Nucleus accumbens (tissue), 56 donors: ENCODE measurements at places on chromosomes 16 and 17.

- peak; percentile 22 for DNase-seq
These were observed 77.5 kb downstream of the PLXDC1 start for GRCh38 chr17:39073916-39074315.

DNA sequence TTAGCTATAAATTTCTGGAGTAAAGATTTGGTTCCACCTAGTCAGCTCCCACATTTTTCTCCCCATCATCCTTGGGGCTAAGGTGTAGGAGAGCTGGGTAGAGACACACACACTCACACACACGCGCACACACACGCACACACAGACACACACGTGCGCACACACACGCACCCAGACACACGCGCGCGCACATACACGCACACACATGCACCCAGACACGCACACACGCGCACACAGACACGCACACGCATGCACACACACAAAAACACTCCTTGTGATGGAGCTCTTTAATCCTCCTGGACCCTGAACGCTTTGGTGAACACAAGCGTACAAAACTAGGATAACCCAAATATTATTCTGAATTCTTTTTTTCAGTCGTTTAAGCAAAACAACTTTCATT is 253.6 kb downstream of the C16orf95 start:
- no peak for DNase-seq

- DNase-seq, result no peak
These were observed 84.5 kb upstream of the ZNF469 start for GRCh38 chr16:88298181-88298832.

GRCh38 chr17:70375406-70375805 is 206.1 kb downstream of the KCNJ2 start:
- DNase-seq, result no peak

DNA sequence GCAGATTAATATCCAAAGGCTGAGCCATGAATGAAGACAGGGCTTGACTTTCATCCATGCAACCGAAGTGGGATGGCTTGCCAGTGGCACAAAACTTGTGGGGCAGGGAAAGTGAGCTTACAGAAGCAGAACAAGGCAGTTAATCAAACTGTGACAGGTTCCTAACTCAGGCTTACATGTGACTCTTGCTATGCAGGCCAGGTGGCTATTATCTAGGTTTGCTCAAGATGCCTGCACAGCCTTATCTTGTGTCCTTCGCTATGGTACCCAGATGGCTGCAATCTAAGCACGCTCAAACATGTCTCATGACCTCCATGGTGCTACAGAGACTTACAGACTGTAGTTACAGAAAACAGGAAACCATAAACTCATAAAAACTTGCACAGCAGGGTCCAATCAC is 8.6 kb upstream of the DNAH9 start:
- DNase-seq, result no peak

DNA sequence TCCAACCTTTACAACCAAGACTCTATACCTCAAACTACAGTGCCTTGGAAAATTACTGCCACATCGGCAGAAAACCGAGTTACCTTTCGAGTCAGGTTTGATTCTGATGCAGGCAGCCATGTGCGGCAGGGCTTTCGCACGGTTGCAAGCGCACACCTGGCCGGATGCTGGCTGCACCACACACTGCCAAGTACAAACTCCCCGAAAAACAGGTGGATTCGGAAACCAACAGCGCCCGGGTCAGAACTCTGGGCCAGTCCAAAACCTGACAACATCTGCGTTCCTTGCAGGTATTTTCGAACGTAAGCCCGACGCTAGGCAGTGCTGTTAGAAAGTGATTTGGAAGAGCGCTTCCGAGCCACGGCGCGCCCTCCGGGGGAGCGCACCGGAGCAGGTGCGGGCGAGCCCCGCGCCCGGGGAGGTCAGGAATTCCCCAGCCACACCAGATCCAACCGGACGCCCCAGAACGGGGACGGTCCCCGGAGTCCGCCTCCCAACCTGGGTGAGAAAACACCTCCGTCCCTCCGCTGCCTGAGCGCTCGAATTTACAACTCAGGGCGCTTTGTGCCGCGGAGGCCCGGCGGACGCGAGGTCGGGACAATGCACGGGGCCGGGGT is 1.2 kb downstream of the USP7 start:
- no peak for DNase-seq

DNA sequence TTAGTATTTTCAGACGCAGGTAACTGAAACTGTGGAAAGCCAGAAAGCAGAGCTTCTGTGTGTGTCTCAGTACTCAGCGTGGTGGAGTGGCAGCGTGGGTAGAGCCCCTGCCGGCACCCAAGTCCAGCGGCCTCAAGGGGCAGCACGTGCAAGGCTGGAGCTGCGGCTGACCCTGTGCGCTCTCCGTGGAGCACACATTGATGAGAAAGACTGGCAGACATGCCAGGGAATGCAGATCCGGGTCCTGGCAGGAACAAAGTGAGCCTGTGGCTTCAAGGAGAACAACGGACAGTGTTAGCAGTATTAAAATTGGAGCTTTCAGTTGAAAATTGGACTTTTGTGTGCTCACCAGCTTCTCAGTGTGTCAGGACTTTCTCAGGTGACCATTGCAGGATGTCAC is 23.3 kb downstream of the ZC3H18 start:
- peak; percentile 46 for DNase-seq

GRCh38 chr16:67445441-67445912 is 14.6 kb downstream of the HSD11B2 start:
- DNase-seq, result no peak

- DNase-seq, result no peak
These were observed 67.7 kb downstream of the ZDHHC7 start for GRCh38 chr16:84943620-84944019.

DNA sequence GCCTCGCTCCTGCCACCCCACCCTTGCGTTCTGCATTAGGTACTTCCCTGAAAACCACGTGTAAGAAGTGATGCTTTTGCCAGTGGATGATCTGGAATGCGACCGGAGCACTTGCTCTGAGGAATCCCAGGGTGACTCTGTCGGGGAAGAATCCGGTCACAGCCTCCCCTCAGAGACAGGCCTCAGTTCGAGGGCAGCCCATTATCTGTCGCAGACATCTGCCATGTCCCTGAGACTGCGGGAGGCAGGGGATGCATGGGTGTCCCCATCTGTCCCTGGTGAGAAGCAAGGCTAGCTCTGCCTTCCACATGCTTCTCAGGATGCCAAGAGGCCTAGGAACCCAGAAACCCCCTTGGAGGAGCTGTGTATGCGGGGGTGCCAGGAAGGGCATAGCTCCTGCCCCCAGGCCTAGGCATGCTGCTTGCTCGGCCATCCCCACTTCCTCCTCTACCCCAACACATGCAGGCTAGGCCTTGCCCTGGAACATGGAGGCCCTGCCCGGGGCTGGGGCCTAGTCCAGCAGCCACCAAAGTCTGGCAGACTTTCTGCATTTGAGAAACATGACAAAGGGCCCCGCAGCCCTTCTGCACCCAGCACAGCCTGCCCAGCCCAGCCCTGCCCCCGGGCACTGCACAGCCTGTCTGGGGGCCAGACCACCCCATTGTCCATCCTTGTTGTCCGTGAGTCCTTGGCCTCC is 20.5 kb downstream of the MNT start:
- no peak for DNase-seq
